ENCODE measurements at places on chromosomes 16 and 17.

- DNase-seq = no peak
Observed at GRCh38 chr16:24440306-24440705, 99.1 kb upstream of the RBBP6 start.

DNA sequence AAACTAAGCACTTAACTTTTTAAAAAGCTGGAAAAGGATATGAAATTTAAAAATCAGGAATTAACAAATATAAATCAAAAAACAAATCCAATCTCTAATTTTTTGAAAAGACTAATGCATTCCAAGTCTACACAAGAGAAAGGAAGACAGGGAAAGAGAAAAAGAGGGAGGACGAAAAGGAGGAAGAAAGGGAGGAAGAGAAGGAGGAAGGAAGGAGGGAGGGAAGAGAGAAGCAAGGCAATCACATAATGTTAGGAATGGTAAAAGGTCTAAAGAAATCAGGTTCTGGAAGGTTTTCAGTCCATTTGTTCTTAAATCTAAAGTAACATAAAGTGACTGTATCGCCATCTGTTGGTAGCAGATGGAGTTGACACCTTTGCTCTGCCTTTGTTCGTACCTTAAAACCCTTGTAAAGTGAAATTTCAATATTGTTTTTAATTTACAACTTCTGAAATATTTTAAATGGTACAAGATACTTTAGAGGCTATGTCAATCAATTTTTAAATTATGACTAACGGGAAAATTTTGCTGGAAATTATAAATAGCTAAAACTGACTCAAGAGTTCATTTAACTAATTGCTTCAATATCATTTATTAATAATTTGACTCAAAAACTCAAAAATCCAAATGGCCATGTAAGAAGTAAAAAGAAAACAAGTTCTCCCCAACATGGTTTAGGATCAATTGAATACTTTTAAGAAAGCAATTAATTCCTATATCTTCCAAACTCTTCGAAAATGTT lies 20.4 kb upstream of the CDYL2 start:
- DNase-seq = peak; percentile 31

- DNase-seq = no peak
Observed at GRCh38 chr16:22355487-22355908, 18.9 kb downstream of the CDR2 start.

DNA sequence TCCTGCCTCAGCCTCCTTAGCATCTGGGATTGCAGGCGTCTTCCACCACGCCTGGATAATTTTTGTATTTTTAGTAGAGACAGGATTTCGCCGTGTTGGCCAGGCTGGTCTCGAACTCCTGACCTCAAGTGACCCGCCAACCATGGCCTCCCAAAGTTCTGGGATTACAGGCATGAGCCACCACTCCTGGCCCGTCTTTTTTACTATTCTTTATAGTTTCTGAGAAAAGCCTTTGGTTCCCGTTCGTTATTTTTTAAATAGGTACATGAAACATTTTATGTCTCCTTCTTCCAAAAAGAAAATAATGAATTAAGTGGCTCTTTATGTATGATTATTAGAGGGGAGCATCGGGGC lies 570 bp upstream of the BCO1 start:
- DNase-seq = no peak

- no peak for DNase-seq
Observed at GRCh38 chr16:55539488-55539887, 27.0 kb upstream of the CAPNS2 start.

DNA sequence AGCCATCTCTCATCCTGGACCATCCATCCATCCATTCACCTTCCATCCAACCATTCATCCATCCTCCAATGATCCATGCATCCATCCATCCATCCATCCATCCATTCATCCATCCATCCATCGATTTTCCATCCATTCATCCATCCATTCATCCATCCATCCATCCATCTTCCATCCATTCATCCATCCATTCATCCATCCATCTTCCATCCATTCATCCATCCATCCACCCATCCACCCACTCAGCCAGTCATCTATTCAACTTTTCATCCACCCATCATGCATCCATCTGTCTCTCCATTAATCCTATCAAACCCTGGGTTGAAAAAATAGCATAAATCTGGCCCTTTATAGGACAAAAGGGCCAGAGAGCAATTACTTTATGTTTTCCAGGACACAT lies 158.3 kb upstream of the WSCD1 start:
- no peak for DNase-seq

- DNase-seq = peak; percentile 35
Observed at GRCh38 chr17:73228748-73229236, 32.9 kb downstream of the CPSF4L start.

DNA sequence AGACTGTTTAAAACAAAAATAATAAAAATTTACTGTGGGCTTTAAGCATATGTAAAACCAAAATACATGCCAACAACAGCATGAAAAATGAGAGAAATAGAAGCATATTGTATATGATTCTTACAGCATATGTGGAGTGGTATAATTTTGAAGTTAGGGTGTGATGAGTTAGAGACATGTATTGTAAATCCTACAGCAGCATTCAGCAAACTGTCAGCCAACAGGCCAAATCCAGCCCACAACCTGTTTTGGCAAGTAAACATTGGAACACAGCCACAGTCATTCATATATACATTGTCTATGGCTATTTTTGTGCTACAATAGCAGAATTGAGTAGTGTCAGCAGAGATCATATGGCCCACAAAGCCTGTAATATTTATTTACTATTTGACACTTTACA lies 42.3 kb downstream of the ZNF18 start:
- no peak for DNase-seq

DNA sequence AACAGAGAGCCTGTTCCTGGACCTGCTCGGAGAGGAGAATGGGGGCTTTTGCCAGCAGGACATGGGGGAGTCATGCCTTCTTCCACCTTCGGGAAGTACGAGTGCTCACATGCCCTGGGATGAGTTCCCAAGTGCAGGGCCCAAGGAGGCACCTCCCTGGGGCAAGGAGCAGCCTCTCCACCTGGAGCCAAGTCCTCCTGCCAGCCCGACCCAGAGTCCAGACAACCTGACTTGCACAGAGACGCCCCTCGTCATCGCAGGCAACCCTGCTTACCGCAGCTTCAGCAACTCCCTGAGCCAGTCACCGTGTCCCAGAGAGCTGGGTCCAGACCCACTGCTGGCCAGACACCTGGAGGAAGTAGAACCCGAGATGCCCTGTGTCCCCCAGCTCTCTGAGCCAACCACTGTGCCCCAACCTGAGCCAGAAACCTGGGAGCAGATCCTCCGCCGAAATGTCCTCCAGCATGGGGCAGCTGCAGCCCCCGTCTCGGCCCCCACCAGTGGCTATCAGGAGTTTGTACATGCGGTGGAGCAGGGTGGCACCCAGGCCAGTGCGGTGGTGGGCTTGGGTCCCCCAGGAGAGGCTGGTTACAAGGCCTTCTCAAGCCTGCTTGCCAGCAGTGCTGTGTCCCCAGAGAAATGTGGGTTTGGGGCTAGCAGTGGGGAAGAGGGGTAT lies 39.3 kb upstream of the IL21R start:
- no peak for DNase-seq

GRCh38 chr16:86980644-86981043 lies 336.5 kb downstream of the C16orf95 start:
- no peak for DNase-seq

DNA sequence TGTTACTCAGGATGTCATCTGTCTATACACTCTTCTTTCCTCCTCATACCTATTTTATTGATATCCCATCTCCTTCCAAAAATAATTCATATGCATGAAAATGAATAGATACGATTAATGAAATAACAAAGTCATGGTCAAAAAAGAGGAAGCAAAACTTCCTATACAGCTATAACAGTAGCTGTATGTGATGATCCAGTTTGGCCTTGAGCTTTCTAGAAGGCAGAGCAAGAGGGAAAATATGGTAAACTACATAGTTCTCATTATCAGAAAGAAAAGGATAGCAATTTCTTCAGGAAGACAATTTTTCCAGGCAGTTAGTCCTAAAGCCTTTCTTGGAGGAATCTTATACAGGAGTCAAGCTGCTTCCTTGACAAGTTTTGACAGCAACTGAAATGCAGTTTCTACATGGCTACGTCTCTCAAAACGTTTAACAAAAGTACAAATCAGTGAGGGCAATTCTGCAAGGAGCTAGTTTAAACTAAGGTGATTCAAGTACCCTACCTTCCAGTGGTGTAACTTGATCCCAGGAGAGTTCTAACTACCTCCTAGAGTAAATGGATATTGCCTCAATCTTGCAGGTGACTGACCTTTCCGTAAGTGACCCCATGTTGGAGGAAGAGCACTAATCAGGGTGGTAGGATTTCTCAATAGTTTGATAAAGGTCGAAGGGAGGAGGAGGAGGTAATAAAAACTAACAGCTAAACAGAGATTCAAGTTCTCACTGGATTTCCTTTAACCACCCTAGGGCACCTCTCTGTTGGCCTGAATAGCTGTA lies 1.0 kb downstream of the SPAG5 start:
- no peak for DNase-seq

- DNase-seq = no peak
Observed at GRCh38 chr17:76385892-76386786, 1.7 kb downstream of the SPHK1 start.

GRCh38 chr16:87150262-87150661 lies 166.9 kb downstream of the C16orf95 start:
- DNase-seq = no peak

GRCh38 chr17:33125552-33125950 lies 133.9 kb downstream of the SPACA3 start:
- DNase-seq = no peak

DNA sequence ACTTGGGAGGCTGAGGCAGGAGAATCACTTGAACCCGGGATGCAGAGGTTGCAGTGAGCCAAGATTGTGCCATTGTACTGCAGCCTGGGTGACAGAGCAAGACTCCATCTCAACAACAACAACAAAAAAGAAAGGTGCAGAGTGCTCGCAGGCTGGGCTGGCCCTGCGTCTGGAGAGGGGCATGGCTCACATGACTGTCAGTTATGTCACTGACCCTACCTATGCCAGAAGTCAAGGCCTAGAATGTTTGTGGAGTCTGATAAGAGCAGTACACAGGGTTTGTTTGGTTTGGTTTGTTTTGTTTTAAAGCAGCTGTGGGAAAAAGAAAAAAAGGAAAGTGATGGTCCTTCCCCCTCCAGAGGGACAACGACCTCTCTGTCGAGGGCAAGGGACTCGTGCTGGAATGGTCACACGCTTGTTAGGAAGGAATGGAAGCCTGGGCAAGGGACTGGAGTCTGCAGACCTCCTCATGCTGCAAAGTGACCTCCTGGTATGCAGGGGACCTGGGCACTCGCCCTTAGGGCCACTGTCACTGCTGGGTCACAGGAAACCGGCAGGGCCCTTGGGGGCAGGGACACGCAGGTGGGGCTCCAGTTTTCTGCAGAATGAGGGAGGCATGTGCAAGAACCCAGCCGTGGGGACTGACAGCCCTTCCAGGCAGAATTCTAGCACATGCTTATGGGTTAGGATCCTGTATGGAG lies 10.1 kb upstream of the OSGIN1 start:
- DNase-seq = no peak

GRCh38 chr16:56910654-56911539 lies 21.0 kb upstream of the HERPUD1 start:
- peak; percentile 45 for DNase-seq

DNA sequence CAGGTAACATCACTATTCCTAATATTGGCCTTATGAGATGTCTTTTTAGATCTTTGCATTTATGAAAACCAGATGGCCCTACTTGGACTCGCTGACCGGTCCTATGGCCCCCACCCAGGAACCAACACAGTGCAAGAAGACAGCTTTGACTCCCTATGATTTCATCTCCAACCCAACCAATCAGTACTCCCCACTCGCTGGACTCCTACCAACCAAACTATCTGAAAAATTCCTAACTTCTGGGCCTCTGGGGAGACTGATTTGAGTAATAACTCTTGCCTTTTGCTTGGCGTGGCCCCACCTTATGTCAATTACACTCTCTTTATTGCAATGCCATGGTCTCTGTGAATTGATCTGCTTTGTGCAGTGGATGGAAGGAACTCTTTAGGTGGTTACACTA lies 828.9 kb downstream of the CDH11 start:
- no peak for DNase-seq

GRCh38 chr16:353404-354290 lies 1.1 kb upstream of the AXIN1 start:
- DNase-seq = no peak

GRCh38 chr17:534071-534691 lies 180.5 kb downstream of the VPS53 start:
- no peak for DNase-seq
